ENCODE measurements at places on chromosomes 3 and 15.
A peak's percentile ranks its signal among the peaks of the same experiment; 100 is the strongest.

GRCh38 chr3:126067959-126068358 lies 16.0 kb downstream of the SLC41A3 start:
- no peak for DNase-seq

DNA sequence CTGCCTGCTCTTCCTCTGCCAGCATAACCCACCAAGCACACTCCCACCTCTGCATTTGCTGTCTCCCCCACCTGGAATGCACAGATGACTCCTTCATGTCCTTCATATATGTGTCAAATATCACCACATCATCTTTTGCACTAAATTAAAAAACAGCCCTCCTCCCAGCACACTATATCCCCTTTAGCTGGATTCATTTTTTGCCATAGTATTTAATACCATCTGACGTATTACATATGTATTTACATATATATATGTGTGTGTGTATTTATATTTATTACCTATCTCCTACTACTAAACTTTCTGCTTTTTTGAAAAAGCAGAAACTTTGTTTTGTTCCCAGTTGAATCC lies 29.4 kb upstream of the UBL7 start:
- no peak for DNase-seq

DNA sequence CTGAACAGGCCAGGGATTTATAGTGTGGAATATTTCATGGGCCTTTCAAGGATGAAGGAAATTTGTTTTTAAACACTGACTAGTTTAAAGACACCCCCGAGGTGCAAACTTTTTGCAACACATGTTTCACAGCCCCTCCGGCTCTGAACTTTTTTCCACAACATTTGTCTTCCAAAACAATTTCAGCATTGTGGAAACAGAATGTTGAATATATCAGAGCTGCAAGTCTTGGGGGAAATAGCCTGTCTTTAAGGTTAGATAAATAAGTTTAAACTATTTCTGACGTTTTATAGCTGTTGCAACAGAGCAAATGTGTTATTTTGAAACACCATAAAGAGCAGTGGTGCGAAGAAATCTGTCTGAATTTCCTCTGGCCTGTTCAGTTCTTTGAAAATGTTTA lies 229.2 kb upstream of the GOLGA6L4 start:
- DNase-seq, result no peak

DNA sequence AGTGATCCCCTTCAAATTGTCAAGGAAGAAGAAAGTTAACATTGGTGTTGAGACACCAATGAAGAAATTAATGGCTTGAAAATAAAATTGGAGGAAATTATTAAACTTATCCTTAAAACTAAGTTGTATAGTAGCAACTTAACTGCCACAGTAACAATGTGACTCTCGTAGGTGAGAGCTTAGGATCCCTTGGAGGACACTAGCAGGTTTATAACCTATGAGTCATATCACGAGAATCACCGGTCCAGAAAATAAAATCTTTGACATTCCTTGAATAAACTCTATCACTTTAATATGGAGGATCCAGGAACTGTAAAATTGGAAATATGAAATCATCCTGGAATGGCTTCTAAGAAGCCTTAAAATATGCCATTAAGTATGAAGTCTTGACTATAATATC lies 2.1 kb downstream of the GHSR start:
- DNase-seq, result no peak

- no peak for DNase-seq
These were observed 18.9 kb downstream of the MAGEL2 start for GRCh38 chr15:23628612-23629233.

DNA sequence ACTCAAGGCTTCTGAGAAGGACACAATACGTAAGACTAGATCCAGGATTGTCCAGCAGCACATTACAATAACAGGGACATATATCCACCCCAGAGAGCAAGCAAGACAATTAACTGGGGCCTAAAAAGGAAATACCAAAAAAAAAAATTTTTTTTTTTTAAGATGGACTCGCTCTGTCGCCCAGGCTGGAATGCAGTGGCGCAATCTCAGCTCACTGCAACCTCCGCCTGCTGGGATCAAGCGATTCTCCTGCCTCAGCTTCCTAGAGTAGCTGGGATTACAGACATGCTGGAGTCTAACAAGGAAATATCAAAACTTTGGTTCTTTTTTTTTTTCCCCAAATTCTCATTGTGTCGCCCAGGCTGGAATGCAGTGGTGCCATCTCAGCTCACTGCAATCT lies 28.8 kb upstream of the IMPDH2 start:
- DNase-seq, result no peak

- no peak for DNase-seq
These were observed 69.9 kb downstream of the FILIP1L start for GRCh38 chr3:100044369-100044768.

DNA sequence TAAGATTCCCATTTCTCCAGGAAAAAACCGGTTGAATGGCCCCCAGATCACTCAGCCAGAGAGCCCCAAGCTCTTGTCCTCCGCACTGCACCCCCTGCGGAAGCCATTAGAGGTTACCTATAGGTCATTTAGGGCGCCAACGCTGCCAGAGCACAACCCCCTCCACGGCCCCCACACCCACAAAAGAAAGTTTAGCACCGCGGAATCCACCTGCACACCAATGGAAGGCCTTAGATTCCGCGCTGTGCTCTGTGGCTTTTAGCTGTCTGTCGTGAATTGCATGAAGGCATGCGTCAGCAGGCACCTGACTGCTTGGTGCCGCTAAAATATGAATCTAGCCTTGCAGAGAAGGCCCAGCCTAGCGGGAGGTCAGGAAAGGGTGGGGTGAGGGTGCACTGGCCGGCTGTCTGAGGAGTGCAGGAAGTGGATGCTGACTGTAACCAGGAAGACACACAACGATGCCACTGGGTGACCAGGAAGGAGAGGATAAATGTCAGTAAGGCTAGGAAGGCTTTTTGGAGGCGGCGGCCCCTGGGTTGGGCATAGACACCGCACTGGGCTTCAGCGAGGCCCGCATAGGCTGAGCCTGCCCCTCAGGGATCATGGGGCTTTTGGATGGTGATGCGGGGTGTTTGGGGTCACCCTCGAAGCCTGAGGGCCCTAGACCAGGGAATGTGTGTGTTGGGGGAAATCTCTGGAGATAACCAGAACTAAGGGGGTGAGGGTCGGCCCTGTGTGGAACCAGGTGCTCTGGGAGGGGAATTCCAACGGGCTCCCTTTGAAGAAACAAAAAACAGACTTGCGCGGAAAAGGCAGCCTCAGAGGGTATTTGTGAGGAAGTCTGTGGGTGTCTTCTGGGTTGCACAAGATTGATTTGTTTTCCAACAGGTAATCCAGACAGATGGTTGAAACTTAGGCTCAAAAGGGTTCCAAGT lies 976 bp upstream of the NUP210 start:
- peak; percentile 86 for DNase-seq
